ENCODE measurements at places on chromosomes 13 and 19.
A peak's percentile ranks its signal among the peaks of the same experiment; 100 is the strongest.

GRCh38 chr13:44120849-44121755 lies 241.4 kb downstream of the LACC1 start:
- peak; percentile 69 for DNase-seq

DNA sequence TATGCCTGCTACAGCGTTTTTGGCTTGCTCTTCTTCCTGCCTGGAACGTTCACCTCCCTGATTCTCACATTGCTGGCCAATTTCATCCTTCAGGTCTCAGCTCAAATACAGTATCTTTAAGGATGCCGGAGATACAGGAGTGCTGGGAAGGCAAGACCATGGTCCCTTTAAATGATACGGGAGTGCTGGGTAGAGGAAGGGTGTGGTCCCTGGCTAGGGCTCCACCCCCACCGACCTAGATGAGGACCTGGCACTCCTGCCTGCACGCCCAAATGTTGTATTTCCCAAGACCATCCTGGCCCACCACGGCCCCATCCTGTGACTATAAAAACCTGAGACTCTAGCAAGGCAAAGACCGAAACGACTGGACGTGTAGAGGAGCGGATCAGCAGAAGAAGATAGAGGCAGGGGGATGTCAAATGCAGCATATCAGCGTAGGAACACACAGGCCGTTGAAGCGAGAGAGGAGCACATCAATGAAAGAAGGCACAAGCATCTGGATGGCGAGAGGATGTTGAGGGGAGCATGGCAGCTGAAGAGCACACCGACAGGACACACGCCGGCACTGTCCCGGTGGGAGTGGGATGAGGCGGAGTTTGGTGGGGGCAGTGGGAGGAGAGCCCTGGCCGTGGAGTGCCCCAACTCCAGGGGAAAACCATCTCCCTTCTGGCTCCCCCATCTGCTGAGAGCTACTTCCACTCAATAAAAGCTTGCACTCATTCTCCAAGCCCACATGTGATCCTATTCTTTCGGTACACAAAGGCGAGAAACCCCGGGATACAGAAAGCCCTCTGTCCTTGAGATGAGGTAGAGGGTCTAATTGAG lies 74.0 kb downstream of the PCDH9 start:
- peak; percentile 93 for DNase-seq

DNA sequence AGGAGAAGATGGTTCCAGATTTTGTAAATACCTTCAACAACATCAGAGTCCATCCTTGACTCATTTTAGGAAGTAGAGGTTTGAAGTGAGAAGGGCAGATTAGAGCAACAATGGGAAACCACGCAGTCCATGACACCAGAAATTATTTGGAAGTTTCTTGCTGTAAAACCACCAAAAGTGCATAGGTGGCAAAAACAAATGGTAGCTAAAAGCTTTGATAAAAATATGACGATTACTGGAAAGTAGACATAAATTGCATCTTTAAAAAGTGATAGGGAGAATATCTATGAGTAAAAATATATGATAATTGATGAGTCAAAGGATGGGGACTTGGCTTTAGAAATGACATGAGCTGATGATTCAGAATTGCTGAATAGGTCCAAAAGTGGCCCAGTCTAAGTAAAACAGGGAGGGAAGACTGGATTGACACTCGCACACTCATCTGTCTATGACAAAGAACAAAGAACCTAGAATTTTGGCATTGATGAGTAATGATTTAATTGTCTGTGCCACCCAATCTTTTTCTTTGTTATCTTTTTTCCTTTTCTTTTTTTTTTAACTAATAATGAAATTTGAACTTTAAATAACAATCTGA lies 472.2 kb downstream of the MYO16 start:
- DNase-seq, result no peak

DNA sequence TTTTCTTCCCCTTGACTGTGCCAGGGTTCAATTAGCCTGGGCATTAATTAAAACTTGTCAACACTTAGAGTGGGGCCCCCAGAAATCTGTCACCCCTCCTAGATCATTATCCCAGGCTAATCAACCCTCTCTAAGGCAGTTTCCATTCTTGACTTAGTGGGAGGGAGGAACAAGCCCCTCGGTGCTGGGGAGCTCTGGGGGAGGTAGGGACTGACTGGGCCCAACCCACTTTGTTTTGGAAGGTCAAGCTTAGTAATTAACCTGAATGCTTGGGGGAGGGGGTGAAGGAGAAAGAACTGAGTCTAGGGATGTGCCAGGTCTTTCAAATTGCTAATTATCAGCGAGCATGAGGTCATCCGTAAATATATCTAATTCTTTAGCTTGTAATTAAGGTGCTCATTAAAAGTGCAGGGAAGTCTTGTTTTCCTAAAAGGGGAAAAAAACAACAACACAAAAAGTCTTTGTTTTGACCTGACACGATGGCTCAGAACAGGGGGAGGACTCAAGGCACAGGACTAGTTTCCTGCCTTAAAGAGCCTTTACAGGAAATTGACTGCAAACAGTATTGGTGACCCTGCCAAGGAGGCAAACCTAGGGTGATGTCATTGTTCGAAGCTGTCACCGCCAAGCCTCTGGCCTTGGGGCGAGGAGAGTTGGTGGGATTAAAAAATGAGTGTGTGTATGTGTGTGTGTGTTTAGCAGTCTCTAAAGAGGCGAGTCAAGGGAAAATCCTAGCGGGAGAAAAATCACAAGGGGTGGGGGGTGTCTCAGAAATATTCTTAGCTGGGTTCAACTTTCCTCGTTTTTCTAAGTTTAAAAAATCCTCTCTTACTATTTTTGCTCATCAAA lies 19.4 kb downstream of the ACTN4 start:
- DNase-seq, result peak; percentile 72

- no peak for DNase-seq
These were observed 6.3 kb downstream of the KCTD12 start for GRCh38 chr13:76879883-76880270.

All from pons (tissue), 1 donor.